ENCODE measurements at places on chromosomes 5 and 9.

GRCh38 chr5:37501152-37501551 lies 122.0 kb downstream of the WDR70 start:
- no peak for DNase-seq

DNA sequence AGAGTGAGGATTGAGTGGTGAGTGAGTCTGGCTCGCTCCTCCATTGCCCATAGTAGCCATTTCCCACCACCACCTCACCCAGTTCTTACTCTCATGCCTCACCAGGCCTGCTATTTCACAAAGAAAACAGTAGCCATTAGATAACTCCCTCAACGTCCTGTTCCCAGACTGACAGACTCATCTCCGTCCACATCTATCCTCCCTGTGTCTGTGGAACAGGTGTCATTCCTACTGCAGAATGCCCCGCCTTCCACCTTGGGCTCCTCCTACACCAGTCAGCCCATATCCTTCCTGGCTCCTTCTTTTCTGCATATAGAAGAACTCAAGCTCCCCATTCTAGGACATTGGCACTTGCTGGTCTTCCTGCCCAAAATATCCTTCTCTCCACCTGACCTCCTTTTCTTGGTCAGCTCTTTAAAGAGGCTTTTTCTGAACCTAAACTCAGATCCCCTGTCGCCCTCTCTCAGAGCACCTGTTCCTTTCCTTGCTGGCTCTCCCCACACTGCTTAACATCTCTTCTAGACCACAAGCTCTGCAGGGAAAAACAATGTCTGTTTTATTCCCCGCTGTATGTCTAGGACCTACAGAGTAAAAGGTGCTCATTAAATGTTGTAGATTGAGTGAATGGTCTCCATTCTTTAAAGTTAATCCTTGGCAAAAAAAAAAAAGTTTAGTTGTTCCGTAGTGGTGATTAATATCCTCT lies 3.2 kb downstream of the TNFAIP8 start:
- DNase-seq = no peak

GRCh38 chr9:15543047-15543813 lies 9.6 kb upstream of the CCDC171 start:
- DNase-seq = no peak

DNA sequence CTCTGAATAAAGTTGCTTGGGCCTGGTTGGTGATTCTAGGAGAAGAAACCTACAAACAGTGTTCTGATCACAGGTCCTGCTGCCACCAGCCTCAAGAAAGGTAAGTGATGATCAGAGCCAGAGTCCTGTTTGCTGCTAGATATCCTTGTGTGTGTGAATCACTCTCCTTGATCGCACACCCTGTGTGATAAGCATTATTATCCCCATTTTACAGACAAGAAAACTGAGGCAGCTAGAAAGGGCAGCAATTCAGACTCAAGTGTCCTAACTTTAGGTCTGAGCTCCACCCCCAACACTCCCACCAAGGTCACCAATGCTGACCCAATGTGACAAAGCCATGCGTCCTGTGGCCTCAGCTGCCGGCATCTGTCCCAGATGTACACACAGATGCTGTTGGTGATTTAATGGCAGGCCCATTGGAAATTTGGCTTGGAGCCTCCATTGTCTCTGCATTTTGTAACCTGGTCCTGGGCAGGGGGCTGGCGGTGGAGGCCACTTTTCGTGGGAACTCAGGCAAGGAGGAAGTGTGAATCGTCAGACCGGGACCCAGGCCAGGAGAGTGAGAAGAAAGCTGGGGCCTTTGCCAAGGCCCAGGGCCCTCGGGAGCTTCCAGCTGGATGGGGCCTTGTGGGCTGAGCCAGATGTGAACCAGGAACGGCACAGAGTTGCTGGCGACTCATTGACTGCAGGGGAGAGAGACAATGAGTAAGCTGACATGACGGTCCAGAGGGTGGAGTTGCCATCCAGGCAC lies 29.8 kb upstream of the GGTA1 start:
- peak; percentile 97 for DNase-seq

GRCh38 chr9:38467404-38467803 lies 43.1 kb upstream of the IGFBPL1 start:
- no peak for DNase-seq

- DNase-seq = no peak
These were observed 246.3 kb downstream of the IRX2 start for GRCh38 chr5:2505217-2505616.

DNA sequence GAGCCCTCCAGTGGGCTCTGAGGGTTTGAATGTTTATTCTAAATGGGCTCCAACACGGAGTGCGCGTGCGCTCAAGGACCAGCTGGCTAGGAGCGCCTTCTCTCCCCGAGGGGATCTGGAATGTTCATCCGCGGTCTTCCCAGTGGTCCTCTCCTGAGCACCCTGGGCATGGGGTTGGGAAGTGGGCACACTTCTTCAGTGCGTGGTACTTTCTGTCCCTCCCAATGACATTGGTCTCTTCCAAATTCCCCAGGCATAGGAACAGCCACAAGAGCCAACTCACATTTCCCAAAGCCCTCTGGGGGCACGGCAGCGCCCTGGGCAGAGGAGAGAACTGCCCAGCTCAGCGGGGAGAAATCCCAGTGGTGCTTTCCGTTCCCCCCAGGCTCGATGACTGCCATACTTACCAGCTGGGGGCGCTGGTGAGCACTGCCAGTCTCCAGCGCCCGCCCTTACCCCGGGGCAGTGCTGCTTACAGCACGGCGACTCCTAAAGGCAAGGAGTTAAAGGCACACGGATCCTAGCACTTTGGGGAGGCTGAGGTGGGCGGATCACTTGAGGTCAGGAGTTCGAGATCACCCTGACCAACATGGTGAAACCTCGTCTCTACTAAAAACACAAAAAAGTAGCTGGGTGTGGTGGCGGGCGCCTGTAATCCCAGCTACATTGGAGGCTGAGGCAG lies 29.9 kb upstream of the OBP2B start:
- DNase-seq = peak; percentile 56

GRCh38 chr5:137572042-137572695 lies 73.0 kb upstream of the SPOCK1 start:
- DNase-seq = no peak

DNA sequence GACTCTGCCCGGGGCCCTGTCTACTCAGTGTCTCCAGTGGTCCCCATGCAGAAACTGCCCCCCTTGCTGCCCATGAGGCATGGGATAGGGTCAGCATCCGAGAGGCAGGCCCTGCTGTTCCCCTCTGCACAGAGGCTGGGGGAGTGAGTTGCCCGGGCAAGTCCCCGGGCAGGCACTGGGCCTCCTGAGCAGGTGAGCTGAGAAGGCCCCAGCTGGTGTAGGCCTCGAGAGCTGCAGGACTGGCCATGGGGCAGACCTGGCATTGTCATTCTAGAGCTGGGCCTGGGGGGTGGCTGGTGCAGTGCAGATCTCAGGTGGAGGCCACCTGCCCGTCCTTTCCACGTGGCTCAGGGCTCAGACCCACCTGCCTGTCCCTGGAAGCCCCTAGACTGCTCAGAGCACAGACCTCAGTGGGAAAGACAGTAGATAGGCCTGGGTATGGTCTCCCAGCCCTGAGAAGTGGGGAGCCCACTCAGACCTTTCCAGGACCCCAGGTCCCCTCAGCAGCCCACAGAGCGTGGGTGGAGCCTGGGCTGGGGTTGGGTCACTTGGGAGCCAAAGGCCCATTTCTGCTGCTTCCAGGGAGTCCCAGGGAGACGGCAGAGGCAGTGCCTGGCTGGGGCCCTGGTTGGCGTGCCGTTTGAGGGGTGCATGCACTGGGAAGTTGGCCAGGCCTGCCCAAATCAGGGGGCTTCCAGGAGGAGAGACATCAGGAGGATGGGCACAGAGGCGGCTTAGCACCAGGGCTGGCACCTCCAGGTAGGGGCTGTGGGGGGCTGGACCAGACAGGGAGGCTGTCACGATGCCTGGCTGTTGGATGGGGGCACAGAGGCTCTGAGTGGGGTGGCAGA lies 4.8 kb upstream of the NOTCH1 start:
- no peak for DNase-seq

All from tongue (tissue), 3 donors.